WERI-Rb-1 (cell line): ENCODE measurements at places on chromosomes 5 and 9.

- DNase-seq, result no peak
Measured at GRCh38 chr9:108101410-108101809, 611.8 kb upstream of the KLF4 start.

- DNase-seq, result peak; percentile 79
Measured at GRCh38 chr5:1204693-1205242, 3.4 kb downstream of the SLC6A19 start.

GRCh38 chr5:67234671-67235176 lies 38.1 kb upstream of the CD180 start:
- no peak for DNase-seq

DNA sequence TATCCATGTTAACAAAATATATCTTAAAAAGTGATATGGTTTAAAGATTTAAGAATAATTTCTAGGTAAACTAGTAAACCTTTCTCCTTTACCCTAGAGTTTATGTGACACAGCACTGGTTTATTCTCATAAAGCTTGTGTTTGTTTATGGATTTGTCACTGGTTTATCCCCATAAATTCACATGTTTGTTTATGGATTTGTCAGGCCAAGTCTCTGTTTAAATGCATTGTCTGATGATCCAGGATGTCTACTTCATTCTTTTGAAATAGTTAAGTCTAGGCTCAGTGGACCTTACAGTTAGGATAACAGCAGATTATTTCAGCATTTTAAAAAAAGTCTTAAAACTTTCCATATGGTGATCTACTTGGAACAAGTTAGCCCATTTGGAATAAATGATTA lies 334.0 kb downstream of the ARRDC3 start:
- no peak for DNase-seq

- DNase-seq, result no peak
Measured at GRCh38 chr5:6774721-6775204, 61.5 kb downstream of the TENT4A start.

DNA sequence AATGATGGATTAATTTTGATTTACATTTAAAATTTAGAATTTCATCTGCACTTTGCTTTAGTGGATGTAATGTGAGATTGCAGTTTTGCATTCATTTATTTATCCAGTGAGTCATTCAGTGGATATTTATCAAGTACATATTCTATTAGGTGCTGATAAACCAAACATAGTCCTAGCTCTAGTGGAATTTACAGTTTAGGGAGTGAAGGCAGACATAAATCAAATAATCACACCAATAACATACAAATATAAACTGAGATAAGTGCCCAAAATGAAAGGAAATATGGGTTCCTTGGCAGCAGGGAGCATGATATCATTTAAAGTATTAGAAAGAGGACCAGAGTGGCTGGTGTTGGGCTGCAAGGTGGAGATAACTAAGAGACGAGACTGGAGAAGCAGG lies 14.7 kb upstream of the NIPBL start:
- no peak for DNase-seq

- DNase-seq, result no peak
Measured at GRCh38 chr5:33788922-33789566, 102.7 kb downstream of the ADAMTS12 start.

DNA sequence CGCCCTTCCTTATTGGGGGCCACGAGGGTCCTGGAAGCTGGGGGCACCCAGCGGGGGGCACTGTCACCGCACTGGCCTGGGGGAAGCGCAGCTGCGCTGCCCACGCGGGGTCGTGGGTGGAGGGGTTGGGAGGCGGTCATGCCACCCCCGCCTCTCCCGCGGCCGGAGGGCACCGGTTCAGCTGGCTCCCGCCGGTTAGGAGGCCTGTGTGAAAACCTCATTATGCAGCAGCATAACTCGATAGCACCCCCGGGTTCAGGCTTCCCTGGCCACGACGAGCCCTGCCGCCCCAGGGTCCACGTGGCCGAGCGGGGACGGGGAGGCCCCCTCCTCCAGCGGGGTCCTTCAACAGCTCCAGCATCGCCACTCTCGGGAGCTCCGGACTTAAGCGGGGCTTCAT lies 91.2 kb upstream of the ERCC6L2 start:
- DNase-seq, result no peak

DNA sequence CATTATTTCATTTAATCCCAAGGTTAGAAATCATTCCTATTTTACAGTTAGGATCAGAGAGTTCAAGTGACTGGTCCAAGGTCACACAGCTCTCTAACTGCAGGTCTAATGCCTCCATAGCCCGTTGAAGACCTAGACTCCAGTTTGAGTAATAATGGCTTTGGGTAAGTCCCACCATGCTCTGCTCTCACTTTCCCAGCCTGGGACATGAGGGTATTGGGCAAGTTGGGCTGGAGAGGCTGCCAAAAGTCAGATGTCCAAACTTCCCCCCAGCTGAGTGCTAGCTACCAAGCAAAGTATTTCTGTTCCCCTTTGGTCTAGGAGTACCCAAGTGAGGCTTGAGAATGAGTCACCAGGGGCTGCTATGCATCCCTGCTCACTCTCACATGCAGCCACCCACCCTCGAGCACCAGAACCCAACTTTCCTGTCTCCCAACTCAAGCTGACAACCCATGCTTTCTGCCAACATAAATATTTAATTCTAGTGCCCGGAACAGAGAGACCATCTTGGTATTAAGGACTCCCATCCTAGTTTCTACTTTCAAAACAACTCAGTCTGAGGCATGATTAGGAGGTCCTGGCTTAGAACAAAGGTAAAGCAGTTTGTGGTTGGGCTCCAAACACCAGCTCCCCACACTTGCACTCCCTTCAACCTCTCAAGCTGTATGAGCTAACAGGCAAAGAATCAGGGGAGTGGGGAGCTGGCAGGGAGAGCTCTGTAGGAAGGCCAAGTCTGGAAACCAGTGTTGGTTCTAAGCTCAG lies 236.5 kb upstream of the TRIM32 start:
- no peak for DNase-seq

DNA sequence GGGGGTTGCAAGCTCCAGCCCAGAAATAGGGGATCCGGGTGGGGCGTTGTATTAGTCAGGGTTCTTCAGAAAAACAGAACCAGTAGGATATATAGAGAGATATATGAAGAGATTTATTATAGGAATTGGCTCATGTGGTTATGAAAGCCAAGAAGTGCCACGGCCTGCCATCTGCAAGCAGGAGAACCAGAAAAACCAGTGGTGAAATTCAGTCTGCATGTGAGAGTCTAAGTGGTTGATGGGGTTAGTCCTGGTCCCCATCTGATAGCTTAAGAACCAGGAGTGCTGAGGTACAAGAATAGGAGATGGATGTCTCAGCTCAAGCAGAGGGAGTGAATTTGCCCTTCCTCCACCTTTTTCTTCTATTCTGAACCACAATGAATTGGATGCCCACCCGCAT lies 123.4 kb upstream of the APC start:
- no peak for DNase-seq

DNA sequence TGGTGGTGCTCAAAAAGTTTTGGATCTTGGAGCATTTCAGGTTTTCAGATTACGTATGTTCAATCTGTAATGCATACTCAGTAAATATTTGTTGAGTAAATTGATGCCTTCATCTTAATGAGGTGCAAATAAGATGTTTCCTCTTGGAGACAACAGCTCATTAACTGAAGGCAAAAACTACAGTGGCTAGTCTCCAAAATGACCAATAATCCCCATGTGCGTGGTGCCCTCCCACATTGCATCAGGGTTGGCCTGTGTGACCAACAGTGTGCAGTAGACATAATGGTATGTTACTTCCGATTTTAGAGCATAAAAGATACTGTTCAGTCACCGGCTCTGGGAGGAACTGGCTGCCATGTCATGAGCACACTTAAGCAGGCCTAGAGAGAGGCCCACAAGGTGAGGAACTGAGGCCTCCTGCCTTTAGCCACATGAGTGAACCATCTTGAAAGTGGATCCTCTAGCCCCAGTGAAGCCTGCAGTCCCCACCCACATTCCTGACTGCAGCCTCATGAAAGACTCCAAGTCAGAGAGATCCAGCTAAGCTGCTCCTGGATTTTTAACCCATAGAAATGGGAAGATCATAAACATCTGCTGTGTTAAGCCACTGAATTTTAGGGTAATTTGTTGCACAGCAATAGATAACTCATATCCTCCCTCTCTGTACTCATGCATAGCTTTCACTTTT lies 55.7 kb downstream of the LIFR start:
- no peak for DNase-seq

- DNase-seq, result no peak
Measured at GRCh38 chr5:150489360-150490295, 18.3 kb upstream of the NDST1 start.

DNA sequence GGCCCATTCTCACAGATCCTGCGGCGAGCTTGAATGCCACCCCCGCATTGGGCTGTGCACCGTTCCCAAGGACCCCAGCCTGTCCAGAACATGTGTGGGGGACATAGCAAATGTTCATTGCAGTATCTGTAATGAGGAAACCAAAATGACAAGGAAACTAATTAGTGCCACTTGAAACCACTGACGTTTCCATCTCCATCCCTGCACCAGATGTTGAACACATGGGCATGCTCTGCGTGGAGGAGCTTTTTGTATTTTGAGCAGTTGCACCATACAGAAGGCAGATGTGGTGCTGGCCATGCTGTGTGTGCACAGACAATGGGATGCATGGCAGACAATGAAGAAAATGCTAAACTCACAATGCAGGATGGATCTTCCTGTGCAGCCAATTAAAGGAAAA lies 437.7 kb downstream of the SEMA5A start:
- DNase-seq, result no peak

DNA sequence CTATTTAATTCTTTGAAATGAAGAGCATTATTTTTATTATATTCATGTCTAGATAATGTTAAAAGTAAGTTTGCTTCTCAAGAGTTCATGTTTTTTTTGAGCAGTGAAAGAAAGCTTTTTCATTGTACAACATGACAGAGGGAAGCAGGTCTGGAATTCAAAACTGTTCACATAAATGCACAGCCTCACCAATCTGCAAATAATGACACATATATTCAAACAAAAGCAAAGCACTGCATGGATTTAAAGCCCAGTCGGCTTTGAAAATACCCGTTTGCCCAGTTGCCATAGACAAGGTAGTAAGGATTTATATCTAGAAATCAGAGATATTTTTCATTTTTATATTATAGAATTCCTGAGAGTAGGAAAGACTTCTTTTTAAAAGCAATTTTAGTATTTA lies 201.8 kb downstream of the CD180 start:
- DNase-seq, result no peak

DNA sequence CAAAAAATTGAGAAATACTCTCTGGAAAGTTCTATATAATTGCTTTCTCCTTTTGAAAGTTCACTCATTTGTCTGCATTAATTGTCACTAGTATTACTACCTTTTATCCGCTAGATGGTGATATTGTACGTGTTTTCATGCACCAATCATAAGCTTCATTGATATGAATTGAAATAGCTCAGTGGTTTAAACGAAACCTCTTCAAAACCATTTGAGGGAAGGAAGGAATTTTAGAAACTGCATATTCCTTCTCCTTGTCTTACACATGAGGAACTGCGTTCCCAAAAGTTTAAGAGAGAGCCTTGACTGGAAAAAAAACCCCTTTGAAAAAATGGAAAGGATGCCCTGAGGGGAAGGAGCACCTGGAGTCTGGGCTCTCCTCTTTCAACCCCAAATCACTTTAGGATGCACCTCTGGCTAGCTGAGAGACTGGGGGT lies 98.6 kb downstream of the YTHDC2 start:
- no peak for DNase-seq

DNA sequence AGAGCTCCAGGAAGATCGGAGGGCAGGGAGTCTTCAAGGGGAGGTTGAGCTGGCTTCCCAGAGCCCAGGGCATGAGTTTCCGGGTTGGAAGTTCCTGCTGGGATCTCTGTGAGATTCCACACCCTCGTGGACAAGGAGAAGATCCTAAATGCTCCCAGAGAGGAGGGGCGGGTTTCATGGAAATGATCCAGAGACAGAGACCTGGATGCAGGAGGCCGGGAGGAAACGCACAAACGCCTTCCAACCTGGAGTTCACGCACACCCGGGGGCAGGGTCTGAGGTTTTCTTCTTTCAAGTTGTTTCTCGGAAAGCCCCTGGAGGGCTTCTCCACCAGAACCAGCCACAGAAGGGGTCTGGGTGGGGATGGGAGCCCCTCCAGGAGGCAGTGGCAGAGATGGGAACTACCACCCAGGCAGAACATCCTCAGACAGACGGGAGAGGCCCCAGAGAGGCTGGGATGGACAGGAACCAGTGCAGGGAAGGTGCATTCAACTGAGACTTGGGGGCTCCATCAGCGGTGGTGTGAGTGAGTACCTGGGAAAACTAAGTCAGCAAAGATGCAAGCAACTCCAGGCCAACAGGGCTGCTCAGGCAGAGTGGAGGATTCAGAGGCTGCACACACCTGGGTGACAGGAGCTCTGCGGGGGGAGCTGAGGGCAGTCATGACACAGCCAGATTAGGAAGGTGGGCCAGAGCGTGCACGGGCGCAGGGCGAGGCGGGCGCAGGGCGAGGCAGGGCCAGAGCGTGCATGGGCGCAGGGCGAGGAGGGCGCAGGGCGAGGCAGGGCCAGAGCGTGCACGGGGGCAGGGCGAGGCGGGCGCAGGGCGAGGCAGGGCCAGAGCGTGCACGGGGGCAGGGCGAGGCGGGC lies 52.1 kb upstream of the EXOC3 start:
- no peak for DNase-seq

- no peak for DNase-seq
Measured at GRCh38 chr5:129930221-129930620, 26.0 kb downstream of the CHSY3 start.

DNA sequence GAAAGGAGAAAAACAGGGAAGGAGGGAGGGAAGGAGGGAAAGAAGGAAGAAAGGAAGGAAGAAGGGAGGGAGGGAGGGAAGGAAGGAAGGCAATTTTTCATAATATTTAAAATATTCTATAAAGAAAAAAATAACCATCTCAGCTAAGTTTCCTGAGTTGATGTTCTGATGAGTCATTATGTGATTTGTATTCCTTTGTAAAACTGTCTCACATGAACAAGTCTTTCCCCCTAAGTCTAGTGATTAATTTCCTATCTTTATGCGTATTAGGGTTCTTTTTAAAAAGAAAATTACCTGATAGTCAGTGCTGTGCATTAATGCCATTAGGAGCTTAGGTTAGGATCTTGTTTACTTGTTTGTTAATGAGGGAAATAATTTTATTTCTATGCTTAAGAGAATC lies 94.1 kb downstream of the RASEF start:
- DNase-seq, result no peak

GRCh38 chr5:93874080-93874479 lies 132.7 kb upstream of the POU5F2 start:
- no peak for DNase-seq

DNA sequence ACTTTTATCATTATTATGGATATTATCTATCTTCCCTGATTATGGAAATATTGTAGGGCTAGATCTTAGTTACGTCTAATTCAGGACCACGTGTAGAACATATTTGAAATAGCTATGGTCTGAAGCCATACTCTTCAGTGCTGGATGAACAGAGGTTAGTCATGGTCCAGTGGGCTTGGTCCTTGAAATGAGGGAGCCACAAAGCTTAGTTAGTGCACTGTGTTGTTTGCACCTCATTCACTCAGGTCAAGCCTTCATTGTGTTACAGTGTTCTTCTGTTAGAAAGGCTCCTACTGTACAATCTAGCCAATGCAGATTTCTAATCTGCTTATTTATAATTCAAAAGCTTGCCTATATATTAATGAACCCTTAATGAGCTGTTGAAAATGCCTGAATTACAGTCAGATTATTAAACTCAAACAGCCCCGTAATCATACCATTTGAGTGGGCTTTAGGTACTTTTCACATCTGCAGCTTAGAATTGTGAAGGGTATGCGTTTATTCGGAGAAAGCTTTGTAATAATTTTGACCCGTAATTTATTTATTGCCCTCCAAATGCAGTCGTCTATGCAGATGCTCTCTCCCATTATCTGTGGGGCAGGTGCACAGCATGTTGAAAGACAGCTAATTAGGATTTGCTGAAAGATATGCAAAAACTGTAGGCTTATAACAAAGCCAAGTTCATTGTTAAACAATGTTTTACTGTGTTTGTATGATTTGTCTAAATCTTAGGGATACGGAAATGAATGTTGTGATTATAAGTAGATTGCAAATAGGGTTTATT lies 164.9 kb downstream of the PBX3 start:
- peak; percentile 22 for DNase-seq
